ENCODE measurements at places on chromosomes 1 and 21.
A peak's percentile ranks its signal among the peaks of the same experiment; 100 is the strongest.

DNA sequence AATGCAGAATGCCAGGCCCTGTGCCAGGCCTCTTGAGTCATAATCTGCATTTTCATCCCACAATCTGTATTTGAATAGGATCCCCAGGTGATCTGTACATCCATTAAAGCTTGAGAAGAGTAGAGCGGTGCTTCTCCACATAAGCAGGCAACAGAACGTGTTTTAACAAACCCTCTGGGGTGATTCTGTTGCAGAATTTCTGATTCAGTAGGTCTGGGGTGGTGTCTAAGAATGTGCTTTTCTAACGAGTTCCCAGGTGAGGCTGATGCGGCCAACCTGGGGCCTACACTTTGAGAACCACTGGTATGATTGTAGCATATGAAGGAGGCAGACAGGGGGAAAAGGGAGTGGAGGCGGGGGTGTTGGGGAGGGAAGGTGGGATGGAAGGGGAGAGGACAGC is 78.4 kb upstream of the POU3F1 start:
- DNase-seq, result no peak

GRCh38 chr1:3911981-3912808 is 12.1 kb upstream of the C1orf174 start:
- DNase-seq, result no peak

GRCh38 chr1:17851056-17851455 is 95.9 kb downstream of the ACTL8 start:
- DNase-seq, result no peak

DNA sequence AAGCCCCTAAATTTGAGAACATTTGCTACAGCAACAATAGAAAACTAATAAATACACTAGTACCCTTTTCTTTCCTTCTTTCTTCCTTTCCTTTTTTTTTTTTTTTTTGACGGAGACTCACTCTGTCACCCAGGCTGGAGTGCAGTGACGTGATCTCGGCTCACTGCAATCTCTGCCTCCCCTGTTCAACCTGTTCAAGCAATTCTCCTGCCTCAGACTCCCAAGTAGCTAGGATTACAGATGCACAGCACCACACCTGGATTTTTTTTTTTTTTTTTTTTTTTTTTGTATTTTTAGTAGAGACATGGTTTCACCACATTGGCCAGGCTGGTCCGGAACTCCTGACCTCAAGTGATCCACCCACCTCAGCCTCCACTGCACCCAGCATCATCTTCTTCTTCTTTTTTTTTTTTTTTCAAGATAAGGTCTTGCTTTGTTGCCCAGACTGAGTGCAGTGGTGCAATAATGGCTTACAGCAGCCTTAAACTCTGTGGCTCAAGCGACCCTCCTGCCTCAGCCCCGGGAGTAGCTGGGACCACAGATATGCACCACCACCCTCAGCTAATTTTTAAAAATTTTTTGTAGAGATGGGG is 19.6 kb upstream of the CBR3 start:
- DNase-seq, result no peak

- no peak for DNase-seq
These were observed 36.5 kb upstream of the AGBL4 start for GRCh38 chr1:50060279-50060678.

GRCh38 chr1:217482356-217483102 is 148.4 kb downstream of the GPATCH2 start:
- peak; percentile 10 for DNase-seq

DNA sequence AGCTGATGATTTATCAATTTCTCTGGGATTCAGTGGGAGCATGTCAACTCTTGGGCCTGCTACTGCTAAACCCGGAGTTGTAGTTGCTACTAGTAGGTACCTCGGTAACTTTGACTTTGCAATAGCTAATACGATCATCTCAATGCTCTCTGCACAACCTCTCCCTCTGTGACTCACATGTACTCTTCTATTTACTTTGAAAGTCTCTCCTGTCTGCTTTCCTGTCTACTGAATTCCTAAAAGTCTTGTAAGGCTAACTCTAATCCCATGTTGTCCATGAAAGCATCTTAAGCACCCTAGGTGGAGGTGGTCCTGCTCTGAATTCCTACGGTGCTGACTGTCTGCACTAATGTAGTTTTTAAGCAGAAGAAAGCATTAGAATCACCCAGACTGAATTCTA is 29.3 kb downstream of the SLC9C2 start:
- no peak for DNase-seq

- DNase-seq, result no peak
These were observed 117.6 kb downstream of the CENPF start for GRCh38 chr1:214720561-214720960.

DNA sequence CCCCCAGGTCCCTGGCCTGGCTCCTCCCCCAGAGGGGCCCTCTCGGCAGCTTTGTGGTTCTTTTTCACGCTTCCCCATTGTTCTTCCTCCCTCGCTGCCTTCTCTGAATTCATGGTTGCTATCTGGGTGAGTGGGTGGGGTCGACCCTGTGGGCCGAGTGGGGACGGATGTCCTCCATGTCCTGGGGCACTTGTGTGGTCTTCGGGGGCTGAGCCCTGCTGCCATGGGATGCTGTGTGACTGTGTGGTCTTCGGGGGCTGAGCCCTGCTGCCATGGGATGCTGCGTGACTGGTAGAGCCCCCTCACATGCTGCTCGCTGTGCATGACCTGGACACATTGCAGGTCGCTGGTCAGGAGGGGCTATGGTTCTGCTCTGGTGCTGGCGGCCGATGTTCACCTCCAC is 21.6 kb upstream of the DIP2A start:
- no peak for DNase-seq

GRCh38 chr1:95548211-95548610 is 314.2 kb downstream of the RWDD3 start:
- DNase-seq, result no peak

DNA sequence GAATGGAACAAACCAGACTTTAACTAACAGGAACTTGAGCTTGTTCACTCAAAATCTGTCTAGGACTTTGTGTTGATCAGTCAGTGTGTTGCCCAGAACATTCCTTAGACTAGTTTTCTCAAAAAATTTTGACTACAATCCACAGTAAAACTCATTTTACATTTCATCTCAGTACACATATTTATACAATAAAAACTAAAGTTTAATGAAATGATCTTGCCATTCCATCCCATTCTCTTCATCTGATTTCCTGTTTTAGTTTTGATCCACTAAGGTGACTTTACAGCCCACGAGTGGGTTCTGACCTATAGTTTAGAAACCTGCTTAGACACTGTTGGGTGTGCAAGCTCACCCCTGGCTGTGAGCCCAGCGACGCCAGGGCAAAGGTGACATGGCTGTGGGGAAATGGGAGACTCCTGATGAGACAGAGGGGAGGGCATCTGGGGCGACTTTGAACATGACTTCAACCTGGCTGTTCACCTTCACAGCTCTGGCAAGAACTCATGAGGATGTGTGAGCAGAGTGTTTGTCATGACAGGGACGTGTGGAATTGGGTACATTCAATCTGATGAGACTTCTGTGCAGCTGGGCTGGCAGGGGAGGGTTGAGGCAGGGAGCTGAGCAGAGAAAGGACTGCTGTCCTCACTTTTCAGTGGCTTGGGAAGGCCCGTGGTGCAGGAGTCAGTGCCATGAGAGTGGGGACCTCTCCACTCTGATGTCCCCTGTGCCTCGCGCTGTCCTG is 40.6 kb downstream of the LHX4 start:
- DNase-seq, result no peak

DNA sequence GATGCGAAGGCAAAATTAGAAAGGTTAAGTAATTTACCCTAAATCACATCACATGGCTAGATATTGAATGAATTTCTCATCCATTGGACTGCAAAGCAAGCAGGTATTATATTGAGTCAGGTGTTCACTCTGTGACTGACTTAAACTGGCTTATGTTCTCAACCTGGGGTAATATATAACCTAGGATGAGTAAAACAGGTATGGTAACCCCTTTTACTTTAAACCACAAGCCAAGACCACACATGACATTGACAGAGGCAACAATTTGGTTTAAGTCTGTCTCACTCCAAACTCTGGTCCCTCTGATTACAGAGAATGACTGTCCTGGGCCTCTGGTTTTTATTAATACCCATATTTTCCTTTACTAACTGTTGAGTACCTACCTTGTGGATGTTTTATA is 33.3 kb downstream of the MAEL start:
- DNase-seq, result no peak

GRCh38 chr1:217004776-217005436 is 281.7 kb upstream of the ESRRG start:
- no peak for DNase-seq

DNA sequence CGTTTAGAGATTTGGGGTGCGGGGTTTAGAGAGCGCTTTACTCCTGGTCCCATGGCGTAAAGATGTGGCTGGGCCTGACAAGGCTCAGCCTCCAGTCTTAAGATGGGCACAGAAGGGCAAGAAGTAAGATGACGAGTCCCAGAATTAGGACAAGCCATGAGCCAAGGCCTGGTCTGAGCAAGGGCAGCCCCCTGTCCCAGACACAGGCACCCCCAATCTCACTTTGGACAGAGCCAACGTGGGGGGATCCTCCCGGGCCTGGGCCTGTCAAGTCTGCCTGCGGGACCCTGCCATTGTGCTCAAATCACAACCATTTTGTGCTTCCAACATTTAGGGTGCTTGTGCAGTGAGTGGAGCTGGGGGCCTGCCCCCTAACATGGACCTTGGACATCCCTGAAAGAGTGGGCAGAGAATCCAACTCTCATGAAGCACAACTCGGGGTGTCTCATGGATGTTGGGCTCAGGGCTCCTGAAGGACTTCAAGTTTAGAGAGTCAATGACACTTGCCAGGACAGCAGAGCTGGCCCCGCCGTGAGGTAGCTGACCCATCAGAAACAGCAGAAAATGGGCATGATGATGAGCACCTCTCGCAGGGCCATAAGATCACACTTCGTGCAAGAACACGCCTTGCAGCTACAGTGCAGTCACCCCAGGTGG is 52.6 kb downstream of the KIF21B start:
- no peak for DNase-seq

GRCh38 chr1:2805801-2806430 is 4.4 kb upstream of the TTC34 start:
- DNase-seq, result no peak

DNA sequence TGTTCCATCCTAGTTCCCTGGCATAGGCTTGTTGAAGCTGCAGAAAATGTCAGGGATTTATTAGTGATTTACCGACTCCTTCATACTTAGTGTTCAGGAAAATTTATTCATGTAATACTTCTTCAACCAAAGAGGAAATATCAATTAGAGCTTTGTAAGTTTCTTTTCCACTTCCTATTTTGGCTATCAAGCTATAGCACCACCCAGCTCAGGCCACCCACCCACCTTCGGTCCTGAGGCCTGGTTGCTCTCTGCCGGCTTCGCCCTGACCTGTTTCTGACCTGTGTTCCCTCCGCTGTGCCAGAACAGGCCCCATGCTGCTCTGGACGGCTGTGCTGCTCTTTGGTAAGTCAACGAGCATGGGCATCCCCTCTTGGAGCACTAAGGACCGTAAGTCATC is at the start of gene FCRL6:
Gene FCRL6 (plus strand): TSS at position 250 of the 400 bp plus-strand sequence. CDS start 65 bp downstream, at position 315.
- DNase-seq, result no peak

DNA sequence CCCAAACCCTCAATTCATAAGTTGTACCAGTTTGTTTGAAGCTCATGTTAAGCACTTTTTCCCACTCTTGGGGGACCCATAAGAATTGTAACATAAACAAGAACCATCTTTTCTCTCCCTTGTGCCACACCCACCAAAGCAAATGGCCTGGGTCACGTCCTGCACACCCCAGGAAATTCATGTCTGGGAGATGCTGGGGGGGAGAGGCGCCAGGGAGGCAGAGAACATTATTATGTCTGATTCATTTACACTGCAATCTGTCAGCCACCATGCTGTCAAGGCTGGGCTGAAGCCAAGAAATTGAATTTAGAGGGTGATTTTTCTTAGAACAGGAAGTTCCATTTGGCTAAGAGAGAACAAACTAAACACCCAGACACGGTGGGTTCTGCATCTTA is 37.2 kb upstream of the IPO9 start:
- no peak for DNase-seq

DNA sequence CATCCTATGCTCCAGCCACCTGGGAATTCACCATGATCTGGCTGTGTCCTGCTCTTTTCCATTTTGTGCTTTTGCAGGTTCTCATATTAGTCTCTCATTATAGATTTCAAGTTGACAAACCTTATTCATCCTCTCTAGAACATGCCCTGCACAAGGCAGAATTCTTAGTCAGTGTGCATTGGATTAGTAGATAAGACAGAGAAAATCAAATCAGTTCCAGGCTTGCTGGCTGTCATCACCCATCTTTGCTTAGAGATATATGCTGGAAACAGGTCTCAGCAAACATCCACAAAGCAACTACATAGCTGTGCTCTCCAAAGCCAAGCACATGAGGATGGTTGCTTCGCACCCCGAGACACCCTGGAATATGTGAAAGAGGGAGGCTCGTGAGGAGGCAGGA is 24.8 kb downstream of the TSPAN2 start:
- no peak for DNase-seq

GRCh38 chr1:29716306-29716705 is 480.0 kb downstream of the PTPRU start:
- no peak for DNase-seq

DNA sequence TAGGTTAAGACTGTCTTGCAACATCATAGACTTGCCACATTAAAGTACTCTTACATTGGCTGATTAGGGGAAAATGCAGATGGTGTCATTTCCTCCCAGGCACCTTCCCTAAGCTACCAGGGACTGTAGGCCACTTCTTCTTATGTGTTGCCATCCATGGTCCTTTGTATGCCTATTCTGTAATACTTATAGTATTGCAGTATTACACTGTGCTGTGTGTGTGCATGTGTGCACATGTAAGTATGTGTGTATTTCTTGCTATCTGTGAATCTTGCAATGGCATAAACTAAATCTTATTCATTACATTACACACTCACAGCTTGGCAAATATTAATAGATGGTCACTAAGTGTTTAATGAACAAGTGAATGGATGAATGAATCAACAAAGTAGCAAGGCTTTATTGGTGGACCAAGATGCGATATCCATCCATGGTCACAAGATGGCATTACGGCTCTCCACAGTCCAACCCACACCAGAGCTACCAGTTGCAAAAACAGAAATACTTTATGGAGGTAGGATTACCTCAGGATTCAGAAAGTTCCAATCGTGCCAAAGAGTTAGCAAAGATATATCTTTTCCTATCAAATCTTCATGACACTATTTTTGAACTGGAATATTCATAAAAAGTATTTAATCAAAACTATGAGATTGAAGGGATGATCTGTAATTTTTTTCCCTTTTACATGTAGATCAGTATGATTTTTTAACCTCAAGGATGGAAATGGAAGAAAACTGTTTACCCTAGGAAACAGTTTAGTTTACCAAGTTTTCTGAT is 160.2 kb downstream of the DENND1B start:
- peak; percentile 2 for DNase-seq

- DNase-seq, result no peak
These were observed 89.4 kb downstream of the DTL start for GRCh38 chr1:212124690-212125582.

DNA sequence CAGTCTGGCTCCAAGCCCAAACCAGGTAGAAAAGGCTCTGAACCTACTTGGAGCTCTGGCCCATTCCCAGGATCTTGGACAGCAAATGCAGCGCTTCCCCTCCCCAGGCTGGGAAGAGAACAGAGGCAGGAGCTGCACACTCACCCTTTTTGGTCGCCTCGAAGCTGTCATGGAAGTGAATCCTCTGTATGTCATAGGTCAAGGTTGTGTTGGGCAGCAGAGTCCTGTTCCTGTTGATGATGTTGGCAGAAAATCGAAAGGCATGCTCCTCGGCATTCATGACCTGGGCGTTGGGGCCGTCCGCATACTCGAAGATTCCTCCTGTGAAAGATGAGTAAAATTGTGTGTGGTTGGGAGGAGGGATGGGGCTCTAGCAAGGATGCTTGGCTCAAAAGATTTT is 143.5 kb downstream of the GRIK3 start:
- DNase-seq, result no peak

Data from stimulated activated CD4-positive, alpha-beta T cell treated with anti-CD3 and anti-CD28 coated beads, Interleukin-12 subunit alpha, Interleukin-12 subunit beta, amount 100 ng/mL, for 24 hours (primary cell).